ENCODE measurements at places on chromosomes 5 and 9.
A peak's percentile ranks its signal among the peaks of the same experiment; 100 is the strongest.

DNA sequence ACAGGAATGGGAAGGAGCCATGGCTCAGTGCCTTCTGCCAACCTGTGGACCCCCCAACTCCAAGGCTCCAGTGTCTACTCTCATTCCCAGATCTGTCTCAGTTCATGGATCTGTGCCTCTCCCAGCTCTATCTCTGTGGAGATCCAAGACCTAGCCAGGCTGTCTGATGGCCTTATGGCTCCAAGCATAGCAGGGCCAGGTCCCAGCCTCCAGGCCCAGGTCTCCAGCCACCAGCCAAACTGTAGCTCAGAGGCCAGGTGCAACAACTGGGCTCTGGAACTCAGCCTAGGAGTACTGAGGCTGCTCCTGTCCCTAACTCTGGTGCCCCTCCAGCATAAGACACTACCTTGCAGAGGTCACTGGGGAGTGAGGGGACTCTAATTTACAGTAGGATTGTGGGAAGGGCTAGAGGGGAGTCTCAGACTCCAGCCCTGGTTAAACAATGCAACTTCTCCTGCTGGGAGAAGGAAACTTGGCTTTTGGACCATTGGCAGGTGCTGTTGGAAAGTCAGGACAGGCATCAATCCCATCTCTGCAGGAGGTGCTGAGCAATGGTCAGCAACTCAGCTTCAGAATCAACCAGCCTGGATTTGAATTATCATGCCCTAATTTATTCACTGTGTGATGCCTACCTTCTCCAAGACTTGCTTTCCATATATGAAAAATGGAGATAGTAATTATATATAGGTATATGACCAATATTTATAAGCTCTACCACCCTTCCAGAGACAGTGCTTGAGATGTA is 63.0 kb downstream of the PCDH1 start:
- DNase-seq = no peak

DNA sequence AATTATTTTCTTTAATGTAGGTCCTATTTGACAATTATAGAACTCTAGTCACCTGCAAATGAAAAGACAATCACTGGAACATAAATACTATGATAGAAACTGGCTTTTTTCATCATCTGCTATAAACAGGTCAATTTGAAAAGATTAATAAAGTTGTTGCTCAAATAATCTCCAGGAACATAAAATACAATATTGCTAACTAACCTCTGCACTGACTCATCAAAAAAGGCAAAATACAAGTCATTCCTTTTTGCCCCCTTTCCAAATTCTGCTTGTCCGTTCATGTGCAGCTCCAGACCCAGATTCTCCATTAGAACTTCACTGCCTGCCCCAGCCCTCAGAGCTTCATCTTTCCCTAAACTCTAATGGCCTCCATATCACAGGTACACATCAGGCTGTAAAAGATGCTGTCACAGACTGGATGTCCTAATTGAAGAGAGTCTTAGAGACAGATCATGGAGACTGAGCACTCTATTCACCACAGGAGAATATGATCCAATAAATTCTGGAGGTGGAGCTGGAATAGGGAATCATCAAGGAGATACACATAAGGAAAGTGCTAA is 1.6 kb downstream of the DCTN4 start:
- DNase-seq = no peak

- no peak for DNase-seq
Observed at GRCh38 chr9:79940919-79941318, 369.2 kb downstream of the TLE4 start.

DNA sequence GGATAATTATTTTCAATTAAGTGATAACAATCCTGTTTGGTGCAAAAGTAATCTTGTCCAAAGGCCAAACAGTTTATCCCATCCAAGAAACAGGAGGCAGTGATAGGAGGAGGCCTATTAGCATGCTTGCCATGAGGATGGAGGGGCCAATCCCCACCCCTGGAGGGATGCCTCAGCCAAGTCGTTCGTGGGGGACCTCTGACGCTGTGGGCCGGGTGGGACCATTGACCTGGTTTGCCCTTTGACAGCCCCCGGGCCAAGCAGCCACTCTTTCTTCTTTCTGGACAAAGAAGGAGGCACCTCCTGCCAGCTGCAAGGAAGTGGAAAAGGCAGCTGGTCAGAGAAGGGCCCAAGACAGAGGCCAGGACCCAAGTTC is 39.5 kb upstream of the GRHPR start:
- DNase-seq = no peak

DNA sequence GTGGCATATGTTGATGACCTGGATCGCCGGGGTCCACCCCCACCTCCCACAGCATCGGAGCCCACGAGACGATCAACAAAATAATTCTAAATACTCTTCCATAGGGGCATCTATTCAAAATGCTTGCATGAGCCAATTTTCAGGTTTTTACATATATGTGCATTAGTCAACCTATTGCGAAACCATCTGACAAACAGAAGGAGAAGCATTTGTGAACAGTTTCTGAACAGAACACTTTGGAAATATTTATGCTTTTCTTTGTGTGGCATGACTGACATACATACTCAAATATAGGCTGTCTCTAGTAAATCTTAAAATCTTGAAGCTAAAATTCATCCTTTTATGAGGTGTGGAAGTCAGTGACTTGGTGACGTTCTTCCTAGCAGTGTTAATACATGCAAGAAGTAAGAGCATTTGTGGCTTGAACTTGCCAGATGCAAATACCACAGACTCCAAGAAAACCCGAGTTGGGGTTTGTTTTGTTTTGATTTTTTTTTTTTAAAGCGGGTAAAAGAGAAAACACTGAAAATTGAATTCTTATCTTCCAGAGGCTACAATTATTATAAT is 5.3 kb downstream of the GPR151 start:
- no peak for DNase-seq

GRCh38 chr5:168377525-168377924 is 86.1 kb downstream of the WWC1 start:
- DNase-seq = no peak

GRCh38 chr5:10586008-10586407 is 22.1 kb downstream of the ANKRD33B start:
- DNase-seq = no peak

DNA sequence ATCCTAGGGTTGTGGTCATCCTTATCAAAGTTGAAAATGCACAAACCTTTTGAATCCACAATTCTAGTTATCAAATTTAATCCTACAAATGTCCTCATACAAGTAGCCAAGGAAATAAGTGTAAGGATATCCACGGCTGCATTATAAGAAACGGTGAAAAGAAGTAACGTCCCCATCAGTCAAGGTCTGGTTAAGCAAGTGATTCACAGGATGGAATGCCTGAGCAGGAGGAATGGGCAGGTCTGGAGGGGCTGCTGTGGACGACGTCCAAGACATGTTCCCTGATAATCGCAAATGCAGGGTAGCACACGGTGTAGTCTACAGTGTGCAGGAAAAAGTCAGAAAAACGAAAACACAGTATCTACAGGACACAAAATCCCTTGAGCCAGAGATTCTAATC is 118.6 kb downstream of the ADAMTS2 start:
- no peak for DNase-seq

DNA sequence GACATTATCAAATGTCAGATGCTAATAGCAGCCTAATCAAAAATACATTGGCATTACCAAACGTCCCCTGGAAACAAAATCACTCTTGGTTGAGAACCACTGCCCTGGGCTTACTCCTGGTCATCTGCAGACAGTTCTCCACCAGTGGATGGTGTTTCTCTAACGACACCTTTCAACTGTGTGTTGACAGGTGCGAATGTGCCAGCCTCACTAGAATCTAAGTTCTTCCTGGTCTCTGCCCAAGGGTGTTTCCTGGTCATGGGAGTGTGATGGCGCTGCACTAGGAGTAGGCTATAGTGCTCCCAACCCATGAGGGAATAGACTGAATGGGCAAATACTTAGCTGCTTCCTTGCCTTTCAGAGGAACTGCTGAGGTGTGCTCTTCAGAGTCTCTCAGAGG is 105.9 kb downstream of the MRPS27 start:
- no peak for DNase-seq

DNA sequence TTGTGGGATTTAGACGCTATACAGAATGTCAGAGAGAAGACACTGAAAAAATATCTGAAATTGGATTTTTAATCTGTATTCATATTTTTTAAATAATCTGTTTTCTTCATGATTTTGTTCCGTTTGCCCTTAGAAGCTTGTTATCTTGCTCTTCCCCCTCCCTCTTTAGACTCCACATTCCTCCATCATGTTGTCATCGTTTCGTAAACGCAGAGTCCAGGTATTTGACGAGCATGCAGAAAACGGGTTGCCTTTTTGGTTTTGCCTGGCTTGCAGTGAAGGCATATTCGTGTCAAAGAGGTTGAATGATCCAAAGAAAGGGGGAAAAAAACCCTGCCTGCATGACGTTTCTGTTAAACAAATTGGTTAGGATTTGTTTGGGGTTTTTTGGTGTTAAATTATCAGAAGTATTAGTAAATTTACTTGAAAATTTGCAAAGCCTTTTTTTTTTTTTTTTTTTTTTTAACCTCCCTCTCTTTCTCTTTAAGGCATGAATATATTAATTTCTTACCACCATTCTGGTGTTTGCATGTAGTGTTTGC is 2.9 kb downstream of the SPTAN1 start:
- no peak for DNase-seq

DNA sequence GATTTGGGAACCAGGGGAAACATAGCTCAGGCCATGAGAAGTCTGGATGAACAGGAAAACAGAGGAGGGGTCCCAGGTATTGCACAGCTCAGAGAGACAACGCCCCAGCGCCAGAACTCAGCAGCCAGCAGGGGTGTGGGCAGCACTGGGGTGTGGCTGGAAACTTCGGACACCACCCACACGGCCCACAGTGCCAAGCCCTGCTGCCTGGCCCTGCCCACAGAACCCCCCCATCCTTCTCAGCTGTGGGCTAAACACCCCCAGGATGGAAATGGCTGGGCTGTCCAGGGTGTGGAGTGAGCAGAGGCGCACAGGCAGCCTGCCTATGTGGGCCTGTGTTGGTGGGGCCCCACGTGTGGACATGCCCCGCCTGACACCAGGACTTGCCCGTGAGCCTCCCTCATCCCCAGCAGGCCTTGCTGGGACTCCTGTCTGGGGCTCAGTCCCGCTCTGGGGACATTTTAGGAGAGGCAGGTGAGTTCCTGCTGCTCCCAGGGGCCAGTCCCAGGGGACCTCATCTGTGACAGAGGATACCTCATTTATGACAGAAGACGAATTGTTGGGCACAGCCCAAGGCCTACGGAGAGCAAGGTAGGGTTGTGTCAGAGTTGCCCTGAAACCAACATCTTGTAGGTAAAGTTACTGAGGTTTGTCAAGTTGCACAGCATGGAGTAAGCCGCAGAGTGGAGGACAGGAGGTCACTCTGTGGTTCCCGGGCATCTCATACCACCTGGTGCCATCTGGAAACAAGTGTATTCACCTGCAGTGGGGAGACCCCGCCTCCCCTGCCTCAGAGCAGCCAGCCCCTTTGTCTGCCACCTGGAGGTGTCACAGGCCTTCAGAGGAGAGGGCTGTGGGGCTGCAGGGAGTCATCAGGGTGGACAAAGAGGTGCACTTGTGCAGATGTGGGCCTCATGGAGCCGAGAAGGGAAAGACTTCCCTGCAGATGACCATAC is 183.2 kb downstream of the AUH start:
- DNase-seq = no peak

- DNase-seq = no peak
Observed at GRCh38 chr5:128773378-128773777, 191.9 kb upstream of the SLC27A6 start.

- DNase-seq = peak; percentile 30
Observed at GRCh38 chr5:1111241-1111726, 579 bp downstream of the SLC12A7 start.

DNA sequence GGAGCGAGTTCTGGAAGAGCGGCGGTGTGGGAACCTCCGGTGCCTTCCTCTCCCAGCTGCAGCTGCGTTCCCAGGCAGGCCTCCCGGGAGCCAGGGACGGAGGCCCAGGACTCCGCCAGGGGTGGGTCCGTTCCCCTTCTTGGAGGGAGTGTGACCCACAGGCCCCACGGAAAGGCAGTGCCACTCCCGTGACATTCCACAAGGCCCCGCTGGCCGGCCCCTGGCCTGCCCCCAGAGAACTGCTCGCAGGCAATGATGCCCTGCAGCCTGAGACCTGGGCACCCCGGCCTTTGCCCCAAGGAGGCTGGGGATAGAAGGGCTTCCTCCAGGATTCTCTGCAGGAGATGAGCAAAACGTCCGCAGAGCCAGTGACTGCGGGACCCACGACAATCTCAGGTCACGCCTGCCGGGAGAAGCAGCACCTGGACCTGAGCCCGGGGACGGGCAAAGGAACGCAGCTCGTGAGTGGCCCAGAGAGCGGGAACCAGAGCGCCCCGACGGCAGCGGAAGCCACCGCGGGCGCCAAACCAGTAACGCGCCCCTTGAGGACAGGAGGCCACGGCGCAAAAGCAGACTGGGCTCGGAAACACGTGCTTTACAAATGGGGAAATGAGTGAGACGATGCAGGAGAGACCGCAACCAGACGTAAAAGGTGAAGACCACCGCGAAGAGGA is 9.3 kb downstream of the OBP2B start:
- DNase-seq = peak; percentile 30

DNA sequence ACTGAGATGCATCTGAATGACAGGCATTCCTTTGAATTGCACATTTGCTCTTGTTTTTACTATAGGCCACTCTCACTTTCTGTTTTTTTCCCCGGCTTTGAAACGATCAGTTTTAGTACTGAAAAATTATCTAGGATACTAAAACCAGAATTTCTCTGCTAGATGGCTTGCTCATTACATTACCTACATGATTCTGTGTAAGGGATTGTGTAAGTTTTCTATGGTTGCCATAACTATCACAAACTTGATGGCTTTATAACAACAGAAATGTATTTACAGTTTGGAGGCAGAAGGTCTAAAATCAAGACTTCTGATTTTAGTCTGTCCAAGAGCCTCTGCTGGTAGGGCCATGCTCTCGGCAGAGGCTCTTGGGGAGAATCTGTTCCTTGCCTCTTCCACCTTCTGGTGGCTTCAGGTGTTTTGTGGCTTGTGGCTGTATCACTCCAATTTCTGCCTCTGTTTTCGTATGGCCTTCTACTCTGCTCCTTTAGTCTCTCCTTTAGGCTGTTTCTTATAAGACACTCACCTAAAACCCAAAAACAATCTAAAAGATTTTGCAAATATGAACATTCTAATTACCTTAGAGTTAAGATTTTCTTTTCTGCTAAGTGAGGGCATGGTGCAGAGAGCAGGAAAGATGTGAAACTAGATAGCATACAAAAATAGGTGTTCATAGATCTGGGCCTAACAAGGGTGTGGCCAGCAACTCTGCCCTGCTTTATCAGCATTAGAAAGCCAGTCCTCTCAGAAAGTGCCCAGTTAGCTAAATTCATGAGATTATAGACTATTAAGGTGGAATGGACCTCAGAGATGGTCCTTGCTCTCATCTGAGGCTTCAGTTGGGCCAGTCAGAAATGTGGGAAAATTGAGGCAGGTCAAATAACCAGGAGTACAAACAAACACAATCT is 93.3 kb upstream of the CDKN2B start:
- no peak for DNase-seq

GRCh38 chr5:135391869-135392255 is 7.2 kb downstream of the MACROH2A1 start:
- DNase-seq = no peak

- no peak for DNase-seq
Observed at GRCh38 chr9:94010980-94011533, 55.9 kb upstream of the BARX1 start.

- DNase-seq = no peak
Observed at GRCh38 chr5:89850513-89850865, 559.1 kb downstream of the CETN3 start.

GRCh38 chr9:37371565-37372464 is 50.7 kb upstream of the GRHPR start:
- DNase-seq = no peak

Data from activated naive CD4-positive, alpha-beta T cell treated with anti-CD3 and anti-CD28 coated beads, Interleukin-2, amount 50 U/mL, for 16 hours (primary cell).